CD4-positive, alpha-beta memory T cell (primary cell): ENCODE measurements at places on chromosomes 11 and 22. TPM values are rescaled to one million over a fixed set of nuclear protein-coding genes. Genes with fewer than 3 reads are reported as not detected.

DNA sequence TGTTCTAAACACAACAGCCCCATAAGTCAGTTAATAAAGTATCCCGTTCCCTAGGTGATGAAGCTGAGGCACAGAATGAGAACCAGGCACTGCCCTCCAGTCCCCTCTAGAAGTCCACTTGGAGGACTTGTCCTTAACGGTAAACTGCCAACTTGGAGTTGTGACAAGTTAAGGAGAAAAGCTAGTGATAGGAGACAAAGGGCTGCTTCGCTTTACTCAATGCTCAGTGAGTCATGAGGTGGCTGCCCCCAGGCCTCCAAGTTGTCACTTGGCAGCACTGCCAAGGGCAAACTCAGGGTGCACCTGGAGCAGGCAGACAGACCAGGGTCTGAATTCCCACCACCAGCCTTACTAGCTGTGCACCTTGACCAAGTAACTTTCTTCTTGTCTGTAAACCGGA lies 13.5 kb downstream of the SLC43A1 start:
- no peak for DNase-seq
- no peaks in the 10 kb centered on the region for H3K4me1 ChIP-seq
- no peak overlapping the region for H3K27ac ChIP-seq
- H3K4me3 ChIP-seq, result no peak overlapping the region
- H3K36me3 ChIP-seq, result peaks cover 4% of the 10 kb centered on the region

DNA sequence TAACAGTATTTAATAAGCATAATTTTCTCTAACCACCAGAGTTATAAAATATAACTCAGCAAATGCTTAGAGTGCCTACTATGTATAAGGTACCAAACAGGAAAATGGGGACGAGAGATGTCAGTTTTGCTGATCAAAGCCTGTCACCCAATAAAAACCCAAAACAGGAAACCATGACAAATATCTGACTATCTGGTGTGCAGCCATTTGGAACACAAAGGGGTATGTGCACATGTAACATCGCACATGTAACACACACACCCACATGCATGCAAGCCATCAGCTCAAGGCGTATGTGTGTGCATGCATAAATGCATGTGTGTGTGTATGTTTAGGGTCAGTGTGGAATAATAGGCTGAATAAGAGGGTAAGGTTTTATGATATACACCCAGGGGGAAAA lies 64.2 kb downstream of the PRR5L start:
- H3K27ac ChIP-seq, result no peak overlapping the region
- H3K36me3 ChIP-seq, result no peaks in the 10 kb centered on the region
- no peak for DNase-seq
- no peaks in the 10 kb centered on the region for H3K27me3 ChIP-seq
- H3K4me3 ChIP-seq, result no peak overlapping the region
- H3K4me1 ChIP-seq, result peaks cover 86% of the 10 kb centered on the region

DNA sequence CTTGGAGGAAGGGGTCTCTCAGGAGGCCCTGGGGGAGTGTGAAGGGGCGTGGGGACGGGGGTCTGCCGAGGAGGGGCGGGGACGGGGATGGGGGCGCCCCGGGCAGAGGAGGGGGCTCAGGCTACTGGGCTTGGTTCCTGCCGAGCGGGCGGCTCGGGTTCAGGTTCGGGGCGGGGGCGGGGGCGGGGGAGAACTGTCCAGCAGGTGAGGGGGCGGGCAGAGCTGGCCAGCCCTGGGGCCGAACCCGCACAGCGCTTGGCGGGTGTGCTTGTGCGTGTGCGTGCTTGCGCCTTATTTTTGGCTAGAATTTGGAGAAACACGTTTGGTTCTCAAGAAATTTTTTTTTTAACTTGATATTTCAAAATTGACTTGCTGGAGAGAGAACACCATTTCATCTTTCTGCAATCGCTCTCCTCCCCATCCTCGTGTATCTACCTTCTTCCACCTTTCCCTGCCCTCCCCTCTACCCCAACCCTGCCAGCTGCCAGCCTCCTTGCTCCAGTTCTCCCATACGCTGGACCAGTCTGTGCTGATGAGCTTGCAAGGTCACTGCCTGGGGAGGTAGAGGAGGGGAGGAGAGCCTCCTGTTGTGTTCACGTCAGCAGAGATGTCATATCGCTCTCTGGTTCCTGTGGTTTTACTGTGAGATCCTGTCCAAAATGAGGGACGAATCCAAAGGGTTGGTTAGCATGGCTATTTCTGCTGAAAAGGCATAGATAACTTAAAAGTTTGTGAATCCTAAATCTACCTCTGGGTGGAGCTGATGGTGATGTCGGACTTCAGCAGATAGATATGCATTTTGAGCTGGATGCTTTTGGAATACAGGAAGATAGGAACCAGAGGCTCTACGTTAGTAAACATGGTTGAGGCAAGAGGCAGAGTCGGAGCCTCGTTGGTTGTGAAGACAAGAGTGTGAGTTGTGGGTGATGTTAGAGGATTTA lies 668 bp downstream of the MADD start:
- H3K27me3 ChIP-seq, result no peaks in the 10 kb centered on the region
- H3K4me3 ChIP-seq, result peak overlapping the region; percentile 90
- DNase-seq, result peak; percentile 51
- H3K4me1 ChIP-seq, result peaks cover 43% of the 10 kb centered on the region

GRCh38 chr11:61054927-61055562 lies 47.2 kb upstream of the CD5 start:
- H3K27ac ChIP-seq, result no peak overlapping the region
- no peaks in the 10 kb centered on the region for H3K27me3 ChIP-seq
- H3K4me1 ChIP-seq, result peaks cover 57% of the 10 kb centered on the region
- no peak overlapping the region for H3K4me3 ChIP-seq
- DNase-seq, result no peak
- no peaks in the 10 kb centered on the region for H3K36me3 ChIP-seq

DNA sequence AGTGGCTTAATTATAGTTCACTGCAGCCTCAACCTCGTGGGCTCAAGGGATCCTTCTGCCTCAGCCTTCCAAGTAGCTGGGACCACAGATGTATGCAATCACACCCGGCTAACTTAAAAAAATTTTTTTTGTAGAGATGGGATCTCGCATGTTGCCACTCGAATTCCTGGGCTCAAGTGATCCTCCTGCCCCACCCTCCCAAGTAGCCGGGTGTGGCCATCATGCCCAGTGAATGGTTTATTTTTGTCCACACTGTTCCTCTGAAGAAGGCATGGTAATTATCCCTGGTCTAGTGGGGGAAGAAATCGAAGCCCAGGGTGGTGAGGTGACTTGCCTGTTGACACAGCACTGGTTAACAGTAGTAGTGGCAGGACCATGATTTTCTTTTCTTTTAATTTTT lies 1.9 kb downstream of the SAC3D1 start:
- peaks cover 37% of the 10 kb centered on the region for H3K4me1 ChIP-seq
- peaks cover 6% of the 10 kb centered on the region for H3K36me3 ChIP-seq
- no peak overlapping the region for H3K27ac ChIP-seq
- no peaks in the 10 kb centered on the region for H3K27me3 ChIP-seq
- no peak for DNase-seq

- peaks cover 100% of the 10 kb centered on the region for H3K4me1 ChIP-seq
- no peaks in the 10 kb centered on the region for H3K27me3 ChIP-seq
- peaks cover 55% of the 10 kb centered on the region for H3K36me3 ChIP-seq
- H3K27ac ChIP-seq, result peak overlapping the region; percentile 84
Measured at GRCh38 chr22:36331912-36332622, 55.7 kb downstream of the MYH9 start.

- no peak overlapping the region for H3K27ac ChIP-seq
- DNase-seq, result no peak
- no peaks in the 10 kb centered on the region for H3K36me3 ChIP-seq
- no peaks in the 10 kb centered on the region for H3K27me3 ChIP-seq
- no peaks in the 10 kb centered on the region for H3K4me1 ChIP-seq
- no peak overlapping the region for H3K4me3 ChIP-seq
Measured at GRCh38 chr11:8531312-8531711, 62.7 kb downstream of the STK33 start.

GRCh38 chr22:19555651-19556050 lies 31.4 kb upstream of the CLDN5 start:
- no peak for DNase-seq
- no peaks in the 10 kb centered on the region for H3K36me3 ChIP-seq
- H3K4me1 ChIP-seq, result no peaks in the 10 kb centered on the region
- no peak overlapping the region for H3K4me3 ChIP-seq
- no peak overlapping the region for H3K27ac ChIP-seq

GRCh38 chr22:49577168-49578060 lies 250.3 kb downstream of the BRD1 start:
- no peak overlapping the region for H3K4me3 ChIP-seq
- no peaks in the 10 kb centered on the region for H3K36me3 ChIP-seq
- no peak overlapping the region for H3K27ac ChIP-seq
- no peaks in the 10 kb centered on the region for H3K27me3 ChIP-seq
- no peaks in the 10 kb centered on the region for H3K4me1 ChIP-seq
- DNase-seq, result no peak

GRCh38 chr11:64716473-64717267 lies 6.3 kb downstream of the NRXN2 start:
- H3K4me3 ChIP-seq, result no peak overlapping the region
- no peaks in the 10 kb centered on the region for H3K4me1 ChIP-seq
- DNase-seq, result no peak
- H3K27ac ChIP-seq, result no peak overlapping the region
- H3K27me3 ChIP-seq, result peaks cover 35% of the 10 kb centered on the region

DNA sequence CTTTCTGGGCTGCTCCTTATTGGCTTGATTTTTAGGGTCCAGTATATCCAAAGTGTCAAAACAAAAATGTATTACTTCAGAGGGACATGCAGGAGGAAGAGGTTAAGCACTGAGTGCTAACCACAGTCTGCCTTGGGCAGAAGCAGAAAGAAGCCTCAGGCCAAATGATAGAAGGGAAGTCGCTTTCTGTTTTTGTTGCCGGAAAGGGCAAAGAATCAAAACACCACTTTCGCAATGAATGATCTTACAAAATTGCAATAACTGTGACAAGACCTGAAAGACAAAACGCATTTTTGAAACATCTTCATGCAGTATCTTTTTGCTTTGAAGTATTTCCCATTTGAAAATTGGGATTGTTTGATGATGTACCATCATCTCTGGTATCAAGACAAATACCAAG lies 70.1 kb upstream of the PICALM start:
- no peaks in the 10 kb centered on the region for H3K36me3 ChIP-seq
- DNase-seq, result peak; percentile 30
- peaks cover 53% of the 10 kb centered on the region for H3K4me1 ChIP-seq
- H3K4me3 ChIP-seq, result no peak overlapping the region

DNA sequence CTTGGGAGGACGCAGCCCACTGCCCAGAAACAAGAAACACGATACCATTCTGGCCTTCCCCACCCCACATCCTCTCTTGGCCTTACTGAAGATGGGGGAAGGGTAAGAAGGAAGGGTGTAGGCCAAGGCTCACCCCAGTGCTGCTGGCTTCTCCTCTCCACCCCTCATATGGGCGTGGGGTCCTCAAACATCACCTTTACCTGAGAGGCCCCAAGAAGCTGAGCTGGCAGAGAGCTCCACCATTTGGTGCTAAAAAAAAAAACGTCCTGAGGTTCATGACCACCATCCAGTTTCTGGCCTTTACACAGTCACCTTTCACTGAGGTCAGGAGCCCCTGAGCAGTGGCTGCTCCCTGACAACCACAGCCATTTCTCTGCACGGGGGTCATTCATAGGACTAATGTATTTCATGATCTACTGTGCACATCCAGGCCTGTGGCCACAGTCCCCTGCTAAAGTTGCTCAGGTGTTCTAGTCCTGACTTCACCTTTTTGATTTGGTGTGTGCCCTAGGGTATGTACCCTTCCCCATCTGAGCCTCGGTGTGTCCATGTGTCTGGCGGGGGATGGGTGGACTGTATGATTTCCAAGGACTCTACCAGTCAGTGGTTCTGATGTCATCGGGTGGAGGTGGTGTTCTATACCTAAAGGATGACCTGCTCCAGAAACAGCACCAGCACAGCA lies 15.1 kb downstream of the RHOG start:
- peaks cover 26% of the 10 kb centered on the region for H3K4me1 ChIP-seq
- DNase-seq, result no peak
- H3K27ac ChIP-seq, result peak overlapping the region; percentile 22
- peaks cover 43% of the 10 kb centered on the region for H3K36me3 ChIP-seq
- H3K27me3 ChIP-seq, result no peaks in the 10 kb centered on the region

DNA sequence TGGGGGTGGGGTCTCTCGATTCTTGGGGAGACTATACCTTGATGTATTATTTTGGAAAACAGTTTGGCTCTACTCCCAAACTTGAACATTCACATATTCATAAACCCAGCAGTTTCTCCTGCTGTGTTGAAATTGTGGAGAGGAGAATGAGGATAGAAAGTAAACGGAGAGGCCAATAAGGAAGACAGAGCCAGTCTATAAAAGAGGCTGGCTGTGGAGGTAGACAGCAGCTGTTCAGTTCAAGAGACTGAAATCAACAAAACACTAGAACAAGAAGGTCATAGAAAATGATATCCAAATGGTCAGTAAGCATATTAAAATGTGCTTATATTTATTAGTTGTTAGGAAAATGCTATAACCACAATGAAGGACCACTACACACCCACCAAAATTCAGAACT lies 1.9 kb upstream of the MOGAT2 start:
- no peak for DNase-seq
- H3K27me3 ChIP-seq, result no peaks in the 10 kb centered on the region
- H3K27ac ChIP-seq, result no peak overlapping the region
- H3K4me1 ChIP-seq, result no peaks in the 10 kb centered on the region

- no peak overlapping the region for H3K4me3 ChIP-seq
- H3K27ac ChIP-seq, result no peak overlapping the region
- H3K27me3 ChIP-seq, result no peaks in the 10 kb centered on the region
Measured at GRCh38 chr11:1298695-1299492, 10.5 kb downstream of the TOLLIP start.

GRCh38 chr11:17561526-17561925 lies 14.5 kb downstream of the OTOG start:
- no peak for DNase-seq
- H3K4me1 ChIP-seq, result no peaks in the 10 kb centered on the region
- H3K27ac ChIP-seq, result no peak overlapping the region
- no peaks in the 10 kb centered on the region for H3K36me3 ChIP-seq
- no peaks in the 10 kb centered on the region for H3K27me3 ChIP-seq

GRCh38 chr11:46338988-46339666 lies 8.1 kb upstream of the DGKZ start:
- no peaks in the 10 kb centered on the region for H3K36me3 ChIP-seq
- DNase-seq, result no peak
- peaks cover 84% of the 10 kb centered on the region for H3K4me1 ChIP-seq
- H3K4me3 ChIP-seq, result no peak overlapping the region
- no peak overlapping the region for H3K27ac ChIP-seq

The MMP1 gene
- total RNA-seq, result not detected

The HOATZ gene
- not detected for total RNA-seq

The PNPLA5 gene
- total RNA-seq, result not detected

The MUC6 gene
- total RNA-seq, result not detected

The SLC5A1 gene
- not detected for total RNA-seq

The APOA1 gene
- 0.75 TPM for total RNA-seq

The EFEMP2 gene
- 8.3 TPM for total RNA-seq

The OR51I2 gene
- not detected for total RNA-seq
